ENCODE measurements at places on chromosomes 11 and 22. TPM values are rescaled to one million over a fixed set of nuclear protein-coding genes. Genes with fewer than 3 reads are reported as not detected.

DNA sequence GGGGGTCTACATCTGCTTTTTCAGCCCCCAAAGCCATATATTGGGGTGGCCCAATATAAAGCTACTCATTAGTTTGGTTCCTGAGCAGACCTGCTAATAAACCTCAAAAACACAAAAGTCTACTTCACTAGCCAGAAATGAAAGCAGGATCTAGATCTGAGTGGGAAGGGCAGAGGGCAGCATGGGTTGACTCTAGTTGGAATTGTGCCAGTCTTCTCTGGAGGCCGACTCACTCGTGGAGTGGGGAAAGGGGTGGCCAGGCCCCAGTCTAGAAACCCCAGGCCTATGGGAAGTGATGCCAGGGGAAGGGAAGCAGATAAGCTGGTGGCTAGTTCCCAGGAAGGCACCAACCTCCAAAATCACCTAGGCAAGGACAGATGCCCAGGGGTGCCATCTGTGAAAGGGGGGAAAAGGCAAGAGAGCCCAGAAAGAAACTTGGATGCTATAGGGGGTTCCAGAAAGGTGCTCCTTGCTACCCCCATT lies 5.3 kb downstream of the PATZ1 start:
- peaks cover 72% of the 10 kb centered on the region for H3K4me1 ChIP-seq
- no peak overlapping the region for H3K4me3 ChIP-seq
- H3K27ac ChIP-seq, result peak overlapping the region; percentile 75
- no peaks in the 10 kb centered on the region for H3K27me3 ChIP-seq
- peaks cover 60% of the 10 kb centered on the region for H3K36me3 ChIP-seq

GRCh38 chr11:123796226-123796625 lies 9.9 kb downstream of the OR6M1 start:
- H3K27me3 ChIP-seq, result no peaks in the 10 kb centered on the region
- no peak for DNase-seq
- H3K36me3 ChIP-seq, result no peaks in the 10 kb centered on the region

DNA sequence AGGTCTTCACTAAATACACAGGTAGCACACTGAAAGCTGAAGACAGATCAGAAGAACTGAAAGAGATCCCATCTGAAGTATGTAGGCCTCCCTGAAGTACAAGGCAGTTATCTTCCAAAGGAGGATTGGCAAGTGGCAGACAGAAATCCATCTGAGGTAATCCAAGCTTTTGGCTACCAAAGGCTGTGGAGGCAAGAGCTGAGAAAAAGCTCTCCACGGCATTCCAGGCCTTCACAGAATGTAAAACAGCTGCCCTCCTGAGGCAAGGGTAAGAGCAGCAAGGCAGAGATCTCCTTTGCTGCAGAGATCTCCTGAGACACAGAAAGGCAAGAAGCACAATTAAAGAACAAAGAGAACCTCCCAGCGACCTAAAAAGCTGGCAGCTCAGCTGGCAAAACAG lies 19.1 kb downstream of the PIK3C2A start:
- no peak overlapping the region for H3K27ac ChIP-seq
- no peaks in the 10 kb centered on the region for H3K27me3 ChIP-seq
- peaks cover 7% of the 10 kb centered on the region for H3K4me1 ChIP-seq
- DNase-seq, result no peak

DNA sequence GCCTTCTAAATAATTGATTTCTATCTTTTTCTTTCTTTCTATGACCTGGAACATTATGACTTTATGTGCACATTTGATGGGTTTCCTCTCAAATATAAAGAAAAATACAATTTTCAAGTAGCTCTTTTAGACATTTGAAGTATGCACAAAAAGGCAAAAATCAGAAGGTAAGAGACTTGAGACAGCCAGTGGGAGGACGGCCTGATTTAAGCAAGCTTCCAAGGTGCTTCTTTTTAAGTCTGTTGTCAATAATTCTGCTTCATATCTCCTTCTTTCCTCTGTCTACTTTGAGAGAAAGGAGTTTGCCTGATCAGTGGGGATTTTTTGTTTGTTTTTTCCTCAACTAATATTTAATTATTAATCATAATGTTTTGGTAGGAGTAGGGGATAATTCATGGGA lies 188.2 kb upstream of the ARHGAP20 start:
- no peaks in the 10 kb centered on the region for H3K4me1 ChIP-seq
- H3K27me3 ChIP-seq, result no peaks in the 10 kb centered on the region
- no peak overlapping the region for H3K27ac ChIP-seq
- H3K4me3 ChIP-seq, result no peak overlapping the region
- no peak for DNase-seq

ALDH3B1 gene
- total RNA-seq, result not detected
